ENCODE measurements at places on chromosomes 4 and X. TPM values are rescaled to one million over a fixed set of nuclear protein-coding genes. Genes with fewer than 3 reads are reported as not detected.

Gene CXCL5
- not detected for total RNA-seq

Gene RHOXF1
- total RNA-seq: not detected

Gene FREM3
- not detected for total RNA-seq

- no peaks in the 10 kb centered on the region for H3K36me3 ChIP-seq
- no peaks in the 10 kb centered on the region for H3K4me1 ChIP-seq
- H3K27ac ChIP-seq: no peak overlapping the region
- H3K4me3 ChIP-seq: no peak overlapping the region
- H3K27me3 ChIP-seq: no peaks in the 10 kb centered on the region
- DNase-seq: no peak
Measured at GRCh38 chr4:155119006-155119405, 89.4 kb upstream of the NPY2R start.

- no peaks in the 10 kb centered on the region for H3K36me3 ChIP-seq
- peaks cover 3% of the 10 kb centered on the region for H3K4me1 ChIP-seq
- peaks cover 7% of the 10 kb centered on the region for H3K27me3 ChIP-seq
- H3K27ac ChIP-seq: no peak overlapping the region
Measured at GRCh38 chr4:154560824-154561231, 2.0 kb upstream of the FGB start.

- peaks cover 10% of the 10 kb centered on the region for H3K36me3 ChIP-seq
- DNase-seq: no peak
- no peak overlapping the region for H3K4me3 ChIP-seq
- H3K27me3 ChIP-seq: no peaks in the 10 kb centered on the region
Measured at GRCh38 chr4:77154761-77155499, 2.1 kb upstream of the CCNG2 start.

GRCh38 chr4:157271166-157271869 is 50.8 kb downstream of the GRIA2 start:
- no peak for DNase-seq
- no peak overlapping the region for H3K4me3 ChIP-seq
- H3K27ac ChIP-seq: no peak overlapping the region
- H3K27me3 ChIP-seq: no peaks in the 10 kb centered on the region
- H3K36me3 ChIP-seq: no peaks in the 10 kb centered on the region

GRCh38 chr4:141329174-141329569 is 108.5 kb downstream of the ZNF330 start:
- H3K4me1 ChIP-seq: no peaks in the 10 kb centered on the region
- no peak for DNase-seq
- H3K36me3 ChIP-seq: no peaks in the 10 kb centered on the region

Measured in activated CD8-positive, alpha-beta T cell treated with anti-CD3 and anti-CD28 coated beads, Interleukin-2, amount 10 ng/mL, durations not matched to agents 7 days and 5 days (primary cell).